ENCODE measurements at places on chromosomes 2 and 18.

- DNase-seq: no peak
These were observed 101.4 kb downstream of the MTX2 start for GRCh38 chr2:176370467-176371171.

- peak; percentile 33 for DNase-seq
These were observed 84.8 kb downstream of the CCBE1 start for GRCh38 chr18:59612381-59612780.

GRCh38 chr2:231573698-231574421, 18.8 kb upstream of the TEX44 start:
- DNase-seq: no peak

GRCh38 chr2:166487171-166487570, 6.9 kb downstream of the SCN7A start:
- DNase-seq: no peak

- DNase-seq: no peak
These were observed 10.6 kb downstream of the DAW1 start for GRCh38 chr2:227881866-227882517.

- no peak for DNase-seq
These were observed 435.7 kb upstream of the SETBP1 start for GRCh38 chr18:44245019-44245418.

GRCh38 chr2:232026910-232027309, 65.4 kb downstream of the DIS3L2 start:
- no peak for DNase-seq

GRCh38 chr18:48949606-48950535, 894 bp downstream of the SMAD7 start:
- DNase-seq: no peak

- peak; percentile 89 for DNase-seq
These were observed 48.1 kb downstream of the KCNE4 start for GRCh38 chr2:223100061-223100511.

DNA sequence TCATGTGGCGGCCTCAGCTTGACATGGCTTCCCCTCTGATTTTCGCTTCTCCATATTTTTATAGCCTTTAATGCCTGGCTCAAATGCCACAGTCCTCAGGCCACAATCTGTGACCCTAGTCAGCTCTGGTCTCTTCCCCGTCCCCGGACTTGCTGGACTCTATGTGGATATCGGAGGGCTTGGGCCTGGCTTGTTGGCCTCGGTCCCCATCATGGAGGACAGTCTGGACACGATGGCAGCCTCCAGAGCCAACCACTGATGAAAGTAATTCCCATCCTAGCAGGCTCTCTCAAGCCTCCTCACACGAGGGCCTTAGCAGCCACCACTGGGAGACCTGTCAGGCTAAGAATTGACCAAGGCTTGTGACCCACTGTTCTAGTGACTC, 61.6 kb downstream of the LPIN1 start:
- no peak for DNase-seq

GRCh38 chr2:196182439-196183171, 11.2 kb upstream of the STK17B start:
- no peak for DNase-seq

GRCh38 chr2:199460846-199461710, 3.3 kb upstream of the SATB2 start:
- DNase-seq: no peak

DNA sequence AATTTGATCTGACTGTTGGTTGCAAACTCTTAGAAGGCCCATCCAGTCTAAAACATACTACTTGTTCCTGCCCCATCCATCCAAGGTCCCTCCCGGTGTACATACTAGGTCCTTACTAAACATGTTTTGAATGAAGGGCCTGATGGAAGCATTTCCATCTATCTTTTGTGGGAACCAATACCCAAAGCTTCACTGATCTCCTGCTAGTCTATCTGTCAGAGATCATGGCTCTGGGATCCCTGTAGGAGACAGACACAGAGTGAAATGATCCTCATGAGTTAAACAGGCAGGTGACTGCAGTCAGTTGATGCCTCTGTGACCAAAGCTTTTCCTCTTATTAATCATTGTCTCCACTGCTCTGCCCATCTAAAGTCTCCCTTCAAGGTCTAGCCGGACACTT, 115.0 kb downstream of the ST6GAL2 start:
- no peak for DNase-seq

- no peak for DNase-seq
These were observed 679.1 kb upstream of the CDH2 start for GRCh38 chr18:28855989-28856388.

DNA sequence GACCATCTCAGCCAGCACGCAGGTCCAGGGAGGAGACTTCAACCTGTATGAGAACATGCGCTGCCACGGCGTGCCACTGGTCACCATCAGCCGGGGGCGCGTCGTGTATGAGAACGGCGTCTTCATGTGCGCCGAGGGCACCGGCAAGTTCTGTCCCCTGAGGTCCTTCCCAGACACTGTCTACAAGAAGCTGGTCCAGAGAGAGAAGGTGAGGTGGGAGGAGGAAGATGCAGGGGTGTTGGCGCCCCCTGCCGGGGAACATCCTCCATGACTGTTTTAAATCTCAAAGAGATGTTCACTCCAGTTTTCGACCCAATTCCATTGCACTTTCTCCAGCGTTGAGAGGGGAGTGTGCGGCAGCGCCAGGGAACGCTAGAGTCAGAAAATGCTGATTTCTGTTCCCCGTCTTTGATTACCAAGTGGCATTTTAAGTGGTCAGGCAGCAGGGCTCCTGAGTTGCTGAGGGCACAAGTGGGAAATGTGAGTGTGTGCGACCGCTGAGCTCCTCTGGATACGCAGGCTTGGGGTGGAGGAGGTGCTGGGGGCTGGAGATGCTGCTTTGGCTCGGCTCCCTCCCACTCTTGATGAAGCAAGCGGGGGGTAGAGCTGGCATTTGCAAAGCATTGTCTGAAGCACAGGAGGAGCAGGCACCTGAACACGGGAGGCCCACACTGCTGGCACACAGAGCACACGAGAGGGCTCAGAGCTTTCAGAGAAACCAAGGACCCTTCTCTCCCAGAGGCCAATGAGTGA, 27.7 kb upstream of the MAPRE3 start:
- peak; percentile 25 for DNase-seq

Data from HFFc6 (cell line).